ENCODE measurements at places on chromosomes 3 and 15. TPM values are rescaled to one million over a fixed set of nuclear protein-coding genes. Genes with fewer than 3 reads are reported as not detected.

ALS2CL gene
- polyA plus RNA-seq: not detected

- no peak overlapping the region for H3K27ac ChIP-seq
- no peak overlapping the region for H3K4me3 ChIP-seq
- H3K4me1 ChIP-seq: peaks cover 67% of the 10 kb centered on the region
- DNase-seq: no peak
Observed at GRCh38 chr3:12655701-12656100, 8.2 kb downstream of the RAF1 start.

DNA sequence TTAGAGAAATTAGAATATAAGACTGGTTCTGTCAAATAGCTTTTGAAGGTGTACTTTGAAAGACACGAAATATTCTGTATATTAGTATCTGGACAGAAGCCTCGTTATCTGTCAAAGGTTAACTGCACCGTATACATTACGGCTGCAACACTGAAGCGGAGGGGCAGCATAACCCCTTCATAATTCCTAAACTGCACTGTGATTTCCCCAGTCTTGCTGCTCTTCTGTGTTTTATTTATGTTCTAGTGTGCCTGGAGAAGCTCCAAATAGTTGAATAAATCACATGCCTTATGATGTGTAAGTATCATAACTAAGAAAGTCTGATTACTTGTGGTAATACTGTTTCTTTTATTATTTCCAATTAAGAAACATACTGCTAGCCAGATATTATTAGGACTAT is 285.7 kb upstream of the ROBO2 start:
- H3K4me1 ChIP-seq: no peaks in the 10 kb centered on the region
- no peak for DNase-seq
- no peak overlapping the region for H3K4me3 ChIP-seq
- no peaks in the 10 kb centered on the region for H3K36me3 ChIP-seq
- H3K27ac ChIP-seq: no peak overlapping the region

- H3K4me1 ChIP-seq: no peaks in the 10 kb centered on the region
- H3K27ac ChIP-seq: no peak overlapping the region
- no peak overlapping the region for H3K4me3 ChIP-seq
- no peaks in the 10 kb centered on the region for H3K36me3 ChIP-seq
- peaks cover 12% of the 10 kb centered on the region for H3K27me3 ChIP-seq
Observed at GRCh38 chr15:62378772-62379498, 213.8 kb upstream of the C2CD4B start.

SLC24A5 gene
- not detected for polyA plus RNA-seq

DAZL gene
- 2.3 TPM for polyA plus RNA-seq

DNA sequence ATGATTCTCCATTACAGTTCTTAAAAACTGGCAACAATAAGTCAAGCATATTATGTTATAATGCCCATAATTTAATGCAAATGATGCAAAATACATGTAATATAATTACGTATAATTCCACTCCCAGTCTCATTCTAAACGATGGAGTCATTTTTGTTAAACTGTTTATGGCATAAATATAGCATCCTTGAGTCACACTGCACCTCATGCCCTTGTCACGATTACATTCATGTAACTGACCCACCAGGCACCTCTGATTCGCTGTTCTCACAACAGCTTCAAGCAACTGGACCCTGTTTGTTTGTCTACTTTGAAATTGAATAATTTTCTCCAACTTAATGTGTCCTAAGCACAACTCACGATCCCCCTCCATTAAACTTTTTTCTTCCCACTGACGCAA is 148.0 kb upstream of the LRTM1 start:
- H3K4me1 ChIP-seq: no peaks in the 10 kb centered on the region
- no peaks in the 10 kb centered on the region for H3K27me3 ChIP-seq
- H3K36me3 ChIP-seq: no peaks in the 10 kb centered on the region
- H3K27ac ChIP-seq: no peak overlapping the region

- H3K27ac ChIP-seq: no peak overlapping the region
- no peaks in the 10 kb centered on the region for H3K4me1 ChIP-seq
- DNase-seq: no peak
- H3K27me3 ChIP-seq: peaks cover under 1% of the 10 kb centered on the region
- no peak overlapping the region for H3K4me3 ChIP-seq
Observed at GRCh38 chr15:70799667-70800450, 36.5 kb upstream of the UACA start.

AQP9 gene
- not detected for polyA plus RNA-seq

DNA sequence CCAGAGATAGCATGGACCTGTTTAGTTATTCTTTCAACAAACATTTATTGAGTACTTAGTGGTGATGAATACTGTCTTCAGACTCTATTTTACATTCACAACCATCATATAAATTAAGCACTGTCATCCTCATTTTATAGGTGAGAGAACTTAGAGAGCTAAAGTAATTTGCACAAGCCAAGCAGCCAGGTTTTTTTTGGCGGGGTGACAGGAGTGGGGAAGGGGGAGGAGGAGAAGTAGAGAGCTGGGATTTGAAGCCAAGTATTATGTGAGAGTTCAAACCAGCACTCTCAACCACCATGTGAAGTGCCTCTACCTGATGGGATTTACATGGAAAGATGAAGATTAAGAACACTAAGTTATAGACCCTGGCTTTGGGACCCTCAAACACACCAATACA is 547.4 kb upstream of the IL12A start:
- H3K36me3 ChIP-seq: no peaks in the 10 kb centered on the region
- no peak overlapping the region for H3K4me3 ChIP-seq
- no peak for DNase-seq
- H3K27me3 ChIP-seq: no peaks in the 10 kb centered on the region
- H3K4me1 ChIP-seq: no peaks in the 10 kb centered on the region
